ENCODE measurements at places on chromosomes 13 and 19. TPM values are rescaled to one million over a fixed set of nuclear protein-coding genes. Genes with fewer than 3 reads are reported as not detected.

Gene SIGLEC6
- 1.4 TPM for total RNA-seq

Gene FLT1
- 92.2 TPM for total RNA-seq

Gene CD79A
- total RNA-seq, result not detected

Gene PIN1
- total RNA-seq, result 59.3 TPM

Gene SBK2
- total RNA-seq, result not detected

Gene ZNF492
- 0.19 TPM for total RNA-seq
